ENCODE measurements at places on chromosomes 6 and 20. TPM values are rescaled to one million over a fixed set of nuclear protein-coding genes. Genes with fewer than 3 reads are reported as not detected.

GRCh38 chr6:36517408-36517807, 29.9 kb downstream of the STK38 start:
- H3K27ac ChIP-seq, result no peak overlapping the region
- no peaks in the 10 kb centered on the region for H3K27me3 ChIP-seq
- H3K36me3 ChIP-seq, result peaks cover 4% of the 10 kb centered on the region
- no peaks in the 10 kb centered on the region for H3K4me1 ChIP-seq

GRCh38 chr6:47407300-47408281, 70.0 kb upstream of the CD2AP start:
- no peaks in the 10 kb centered on the region for H3K36me3 ChIP-seq
- H3K4me3 ChIP-seq, result no peak overlapping the region
- peak; percentile 40 for DNase-seq
- H3K27ac ChIP-seq, result no peak overlapping the region

DNA sequence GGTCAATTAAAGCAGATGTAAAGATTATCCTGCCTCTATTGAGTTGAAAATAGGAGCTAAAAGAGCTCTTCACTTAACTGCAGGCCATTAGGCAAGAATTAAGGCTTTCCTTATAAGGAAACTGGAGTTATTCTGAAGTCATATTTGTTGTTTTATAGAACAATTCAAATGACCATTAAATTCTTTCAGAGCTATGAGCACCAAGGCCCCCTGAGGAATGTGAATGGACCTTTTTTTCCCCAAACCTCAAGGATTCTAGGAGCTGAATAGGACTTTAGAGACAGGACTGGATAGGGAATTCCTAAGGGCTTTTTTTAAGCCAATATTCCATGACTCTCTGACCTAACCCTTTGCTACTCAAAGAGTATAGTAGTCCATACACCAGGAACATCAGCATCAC, 565.7 kb upstream of the BTBD3 start:
- H3K27me3 ChIP-seq, result no peaks in the 10 kb centered on the region
- H3K27ac ChIP-seq, result no peak overlapping the region
- H3K4me1 ChIP-seq, result no peaks in the 10 kb centered on the region
- no peaks in the 10 kb centered on the region for H3K36me3 ChIP-seq
- H3K4me3 ChIP-seq, result no peak overlapping the region

DNA sequence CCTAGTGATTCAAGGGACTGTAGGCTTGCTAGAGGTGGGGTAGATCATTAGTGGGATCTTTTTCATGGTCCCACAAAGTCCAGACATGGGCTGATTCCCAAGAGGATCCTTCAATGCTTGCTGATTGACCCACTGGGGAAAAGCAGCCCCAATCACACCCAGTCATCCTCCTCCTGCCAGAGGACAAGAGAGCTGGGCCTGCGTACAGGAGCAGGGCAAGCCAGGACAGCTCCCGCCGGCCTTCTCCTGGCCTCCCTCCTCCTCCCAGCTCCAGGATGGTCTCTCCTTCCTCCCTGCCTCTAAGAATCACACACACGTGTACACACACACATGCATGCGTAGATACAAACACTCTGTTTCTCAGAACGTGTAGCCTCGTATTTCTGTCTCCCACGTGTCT, 27.0 kb downstream of the KCNK15 start:
- H3K4me3 ChIP-seq, result no peak overlapping the region
- H3K27me3 ChIP-seq, result peaks cover 9% of the 10 kb centered on the region
- no peak for DNase-seq
- H3K27ac ChIP-seq, result no peak overlapping the region
- no peaks in the 10 kb centered on the region for H3K36me3 ChIP-seq

DNA sequence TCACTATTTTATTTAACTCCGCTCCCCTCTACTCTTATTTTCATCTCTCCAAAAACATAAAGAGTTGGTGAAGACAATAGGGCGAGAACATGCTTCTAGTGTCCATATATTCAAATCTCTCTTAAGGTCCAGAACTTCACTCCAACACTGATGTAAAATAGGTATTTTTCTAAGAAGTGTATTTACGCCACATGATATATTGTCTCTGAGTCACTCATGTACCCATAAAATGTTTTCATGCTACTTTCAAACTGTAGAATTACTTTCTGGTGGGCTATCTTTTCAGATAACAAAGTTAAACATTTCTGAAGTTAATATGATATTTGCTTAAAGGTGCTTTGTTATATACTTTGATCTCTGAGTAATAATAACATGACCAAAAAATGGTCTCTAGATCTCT, 124.1 kb upstream of the IFNGR1 start:
- H3K36me3 ChIP-seq, result no peaks in the 10 kb centered on the region
- peaks cover 3% of the 10 kb centered on the region for H3K27me3 ChIP-seq
- H3K4me1 ChIP-seq, result peaks cover 5% of the 10 kb centered on the region
- H3K4me3 ChIP-seq, result no peak overlapping the region
- no peak for DNase-seq

- no peak for DNase-seq
- no peaks in the 10 kb centered on the region for H3K4me1 ChIP-seq
- no peak overlapping the region for H3K4me3 ChIP-seq
- H3K27me3 ChIP-seq, result no peaks in the 10 kb centered on the region
- H3K36me3 ChIP-seq, result no peaks in the 10 kb centered on the region
Measured at GRCh38 chr6:168524571-168525001, 83.6 kb downstream of the SMOC2 start.

DNA sequence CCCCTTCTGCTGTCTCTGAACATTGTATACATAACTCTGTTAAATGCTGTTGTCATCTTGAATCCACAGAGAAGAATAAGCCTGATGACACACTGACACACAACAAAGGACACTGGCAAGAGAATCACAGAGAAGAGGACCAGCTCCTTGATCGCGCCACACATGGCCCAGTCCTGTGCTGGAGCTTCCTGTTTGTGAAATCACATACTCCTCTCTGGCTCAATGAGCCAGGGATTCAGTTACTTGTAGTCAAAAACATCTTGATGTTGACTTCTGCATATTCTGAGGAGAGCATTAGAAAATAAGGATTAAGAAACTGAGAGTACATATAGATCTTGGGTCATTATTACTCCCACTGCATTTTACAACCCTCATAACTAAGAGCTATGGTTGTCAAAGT, 100.1 kb downstream of the EPB41L2 start:
- H3K36me3 ChIP-seq, result no peaks in the 10 kb centered on the region
- H3K27ac ChIP-seq, result no peak overlapping the region
- H3K27me3 ChIP-seq, result no peaks in the 10 kb centered on the region
- peaks cover 14% of the 10 kb centered on the region for H3K4me1 ChIP-seq
- no peak for DNase-seq
- H3K4me3 ChIP-seq, result no peak overlapping the region

DNA sequence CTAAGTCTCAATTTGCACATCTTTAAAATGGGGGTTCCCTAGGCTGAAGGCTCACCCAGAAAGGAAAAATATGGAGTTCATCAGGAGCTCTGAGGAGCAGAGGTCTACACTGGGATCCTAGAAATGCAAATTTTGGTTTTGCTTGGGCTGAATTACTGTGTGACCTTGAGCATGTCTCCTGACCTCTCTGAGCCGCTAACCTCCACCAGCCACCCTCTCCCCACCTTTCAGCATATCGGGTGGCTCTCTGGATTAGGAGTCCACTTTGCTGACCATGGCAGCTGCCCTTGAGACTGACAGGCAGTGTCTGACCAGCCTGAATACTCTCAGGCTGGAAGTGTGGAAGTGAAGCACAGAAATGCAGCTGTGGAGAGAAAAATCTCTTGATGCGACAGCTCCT, 165.9 kb upstream of the LRFN2 start:
- H3K36me3 ChIP-seq, result no peaks in the 10 kb centered on the region
- no peaks in the 10 kb centered on the region for H3K4me1 ChIP-seq
- no peak for DNase-seq
- H3K4me3 ChIP-seq, result no peak overlapping the region
- H3K27ac ChIP-seq, result no peak overlapping the region
- H3K27me3 ChIP-seq, result peaks cover 4% of the 10 kb centered on the region

DNA sequence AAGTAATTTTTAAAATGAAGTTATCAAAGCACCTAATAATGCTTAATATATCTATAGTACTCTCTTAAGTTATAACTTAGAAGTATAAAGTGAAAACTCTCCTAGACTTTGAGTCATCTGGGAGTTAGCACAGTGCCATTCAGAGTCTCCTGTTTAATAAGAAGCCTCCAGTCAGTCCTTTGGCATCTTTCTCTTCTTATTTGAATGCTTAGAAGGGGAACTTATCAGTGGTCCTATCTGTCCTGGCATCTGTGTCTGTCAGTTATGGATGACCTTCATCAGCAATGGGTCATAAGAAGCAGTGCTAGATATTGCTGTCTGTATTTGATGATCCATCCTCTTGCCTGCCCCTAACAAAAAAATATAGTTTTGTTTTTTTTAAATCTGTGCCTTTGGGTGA, 15.2 kb downstream of the TMEM200A start:
- peaks cover 5% of the 10 kb centered on the region for H3K4me1 ChIP-seq
- H3K36me3 ChIP-seq, result peaks cover 3% of the 10 kb centered on the region
- no peak for DNase-seq
- H3K27me3 ChIP-seq, result no peaks in the 10 kb centered on the region
- H3K4me3 ChIP-seq, result no peak overlapping the region

GRCh38 chr6:127951172-127951917, 50.5 kb upstream of the THEMIS start:
- DNase-seq, result no peak
- H3K4me1 ChIP-seq, result no peaks in the 10 kb centered on the region
- no peaks in the 10 kb centered on the region for H3K27me3 ChIP-seq
- H3K4me3 ChIP-seq, result no peak overlapping the region

DNA sequence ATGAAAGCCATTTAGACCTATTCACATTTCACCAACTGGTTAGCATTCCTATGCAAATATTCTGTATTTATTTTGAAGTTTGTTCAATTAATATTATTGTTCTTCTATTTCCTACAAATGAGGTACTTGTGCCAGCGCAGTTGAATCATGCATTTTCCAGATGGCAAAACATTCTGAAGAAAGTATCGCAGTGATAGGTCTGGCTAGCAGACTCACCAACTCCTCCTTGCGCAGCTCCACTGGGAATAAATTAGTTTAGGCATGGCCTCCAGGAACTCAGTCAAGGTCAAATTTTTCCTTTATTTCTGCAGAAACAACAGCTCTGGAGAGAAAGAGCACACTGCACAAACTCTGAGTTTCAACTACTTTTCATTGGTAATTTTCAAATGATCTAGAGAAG, 437.7 kb downstream of the COL12A1 start:
- DNase-seq, result no peak
- no peak overlapping the region for H3K4me3 ChIP-seq
- H3K27ac ChIP-seq, result no peak overlapping the region

- H3K27ac ChIP-seq, result no peak overlapping the region
- DNase-seq, result no peak
- H3K4me1 ChIP-seq, result no peaks in the 10 kb centered on the region
- H3K4me3 ChIP-seq, result no peak overlapping the region
Measured at GRCh38 chr20:11936157-11936556, 18.5 kb downstream of the BTBD3 start.

- peak overlapping the region; percentile 48 for H3K27ac ChIP-seq
- no peaks in the 10 kb centered on the region for H3K27me3 ChIP-seq
- H3K4me1 ChIP-seq, result peaks cover 6% of the 10 kb centered on the region
- peak; percentile 90 for DNase-seq
Measured at GRCh38 chr6:72826744-72827438, 205.0 kb downstream of the KCNQ5 start.

DNA sequence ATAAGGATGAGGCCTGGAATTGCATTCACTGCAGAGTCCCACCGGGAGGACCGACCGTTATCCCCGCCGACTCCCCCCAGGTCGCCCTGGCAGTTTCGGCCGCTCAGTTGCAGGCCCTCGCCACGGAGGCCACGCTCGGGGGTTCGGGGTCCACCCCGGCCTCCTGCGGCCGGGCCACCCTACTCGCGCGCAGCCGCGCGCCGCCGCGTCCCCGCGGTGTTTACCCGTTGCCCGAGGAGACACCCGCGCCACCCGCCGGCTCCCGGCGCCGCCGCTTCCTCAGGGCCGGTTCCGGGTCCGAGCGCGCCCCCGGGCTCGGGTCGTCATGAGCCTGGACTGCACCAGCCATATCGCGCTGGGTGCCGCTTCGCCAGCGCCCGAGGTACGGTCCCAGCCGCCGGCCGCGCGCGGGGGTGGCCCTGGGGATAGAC, at the start of gene CCDC170:
Gene CCDC170, plus strand, starts transcription at position 214 of the 431 bp plus-strand sequence. Its CDS starts 112 bp downstream, at position 326.
- H3K4me1 ChIP-seq, result peaks cover 2% of the 10 kb centered on the region
- H3K4me3 ChIP-seq, result peak within 1 kb of the TSS; percentile 69
- peak within 1 kb of the TSS; percentile 27 for H3K27ac ChIP-seq
- H3K27me3 ChIP-seq, result no peaks in the 10 kb centered on the region

The TAAR5 gene
- not detected for polyA plus RNA-seq

The ELOVL2 gene
- 13.9 TPM for polyA plus RNA-seq

The NRSN1 gene
- polyA plus RNA-seq, result not detected

The FAXC gene
- 2.7 TPM for polyA plus RNA-seq

The HCK gene
- polyA plus RNA-seq, result not detected

The RPP40 gene
- 8.3 TPM for polyA plus RNA-seq

The GPX5 gene
- polyA plus RNA-seq, result not detected
